Activated effector memory CD4-positive, alpha-beta T cell treated with anti-CD3 and anti-CD28 coated beads, Interleukin-2, amount 50 U/mL, for 16 hours (primary cell): ENCODE measurements at places on chromosomes 3 and 15.

- DNase-seq: no peak
These were observed 9.6 kb downstream of the NEK11 start for GRCh38 chr3:131036200-131036816.

DNA sequence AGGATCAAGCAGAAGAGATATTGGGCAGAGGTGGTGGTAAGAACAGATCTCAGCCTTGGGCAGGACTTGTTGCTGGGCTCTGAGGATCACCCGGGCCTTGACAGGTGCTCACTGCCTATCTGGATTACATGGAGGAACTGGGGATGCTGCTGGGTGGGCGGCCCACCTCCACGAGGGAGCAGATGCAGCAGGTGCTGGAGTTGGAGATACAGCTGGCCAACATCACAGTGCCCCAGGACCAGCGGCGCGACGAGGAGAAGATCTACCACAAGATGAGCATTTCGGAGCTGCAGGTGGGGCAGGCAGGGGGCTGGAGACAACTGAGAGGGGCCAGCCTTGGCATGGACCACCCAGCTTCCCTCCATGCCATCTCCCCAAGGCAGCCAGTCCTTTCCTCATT is 7.9 kb downstream of the ECE2 start:
- no peak for DNase-seq

DNA sequence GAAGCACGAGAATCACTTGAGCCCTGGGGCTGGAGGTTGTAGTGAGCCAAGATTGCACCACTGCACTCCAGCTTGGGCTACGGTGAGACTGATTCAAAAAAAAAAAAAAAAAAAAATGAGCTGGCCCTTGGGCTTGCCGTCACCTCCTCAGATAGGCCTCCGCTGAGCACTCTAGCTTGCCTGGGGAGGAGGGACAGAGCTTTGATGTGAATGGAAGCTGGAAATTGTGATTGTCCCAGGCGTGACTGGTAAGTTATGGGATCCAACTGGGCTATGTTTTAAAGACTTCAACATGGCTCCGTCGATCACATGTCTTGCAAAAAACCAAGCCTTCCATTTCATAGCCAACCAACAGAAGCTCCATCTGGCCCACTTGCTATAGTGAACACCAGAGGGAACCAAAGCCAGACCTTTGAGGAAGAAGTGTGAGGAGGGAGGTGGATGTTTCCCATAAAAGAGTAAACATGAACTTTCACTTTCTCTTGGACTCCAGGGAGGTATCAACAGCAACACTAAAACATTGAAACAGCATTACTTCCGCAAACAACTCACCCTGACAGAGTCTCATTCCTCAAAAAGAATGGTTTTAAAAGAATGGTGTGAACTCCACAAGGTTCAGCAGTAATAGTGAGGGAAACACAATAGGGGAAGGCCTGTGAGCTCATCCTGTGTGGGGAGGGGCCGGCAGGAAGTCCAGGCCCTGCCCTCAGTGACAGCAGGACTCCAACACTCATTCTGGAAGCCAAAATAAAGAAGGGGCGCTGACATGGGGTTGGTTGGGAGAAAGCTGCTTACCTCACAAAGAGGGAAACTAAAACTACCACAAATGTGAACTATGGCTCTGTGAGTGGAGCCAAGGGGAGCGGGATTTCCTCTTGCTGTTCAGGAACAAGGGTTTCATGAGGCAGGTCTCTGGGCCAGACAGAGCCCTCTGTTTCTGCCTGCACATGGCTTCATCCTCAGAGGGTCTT is 59.2 kb upstream of the IL12A start:
- no peak for DNase-seq

DNA sequence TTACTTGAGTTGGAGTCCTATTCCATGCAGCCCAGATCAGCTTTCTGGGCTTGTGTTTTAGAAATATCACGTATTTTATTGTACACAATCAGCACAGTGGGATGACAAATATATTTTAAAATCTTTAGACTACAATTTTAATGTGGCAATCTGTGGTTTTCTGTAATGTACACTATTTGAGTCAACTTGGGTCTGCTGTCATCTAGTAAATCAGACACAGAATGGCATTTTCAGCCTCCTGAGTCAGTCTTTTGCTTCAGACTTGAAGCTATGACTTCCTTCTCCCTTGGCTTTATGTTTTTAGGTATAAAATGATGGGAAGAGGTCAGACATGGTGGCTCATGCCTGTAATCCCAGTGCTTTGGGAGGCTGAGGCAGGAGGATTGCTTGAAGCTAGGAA is 232.1 kb downstream of the NECTIN3 start:
- DNase-seq: no peak

GRCh38 chr15:59190291-59190690 is 16.4 kb upstream of the LDHAL6B start:
- DNase-seq: no peak

GRCh38 chr15:31586841-31587240 is 260.2 kb downstream of the KLF13 start:
- no peak for DNase-seq

- no peak for DNase-seq
These were observed 95.7 kb upstream of the SLC24A5 start for GRCh38 chr15:48025118-48025517.

- peak; percentile 5 for DNase-seq
These were observed 47.1 kb downstream of the FLNB start for GRCh38 chr3:58055314-58055713.

GRCh38 chr15:93245661-93246042 is 156.6 kb upstream of the RGMA start:
- no peak for DNase-seq

DNA sequence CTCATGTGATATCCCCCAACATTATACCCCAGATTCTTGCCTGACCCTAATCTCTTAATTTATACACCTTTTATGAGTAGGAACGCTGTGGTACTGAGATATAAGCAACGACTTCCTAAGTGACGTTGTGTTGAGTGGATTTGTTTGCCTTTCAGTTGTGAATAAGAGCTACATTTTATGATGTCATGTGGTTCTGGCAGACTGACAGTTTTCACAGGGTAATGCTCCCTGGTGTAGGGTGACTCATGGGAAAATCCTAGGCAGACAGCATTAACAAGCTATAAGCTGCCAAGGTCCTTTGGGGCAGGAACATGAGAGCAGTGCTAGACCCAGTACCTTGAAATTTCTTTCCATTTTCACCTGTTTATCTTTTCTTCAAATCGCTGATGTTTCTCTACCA is 11.2 kb downstream of the C3orf52 start:
- no peak for DNase-seq

DNA sequence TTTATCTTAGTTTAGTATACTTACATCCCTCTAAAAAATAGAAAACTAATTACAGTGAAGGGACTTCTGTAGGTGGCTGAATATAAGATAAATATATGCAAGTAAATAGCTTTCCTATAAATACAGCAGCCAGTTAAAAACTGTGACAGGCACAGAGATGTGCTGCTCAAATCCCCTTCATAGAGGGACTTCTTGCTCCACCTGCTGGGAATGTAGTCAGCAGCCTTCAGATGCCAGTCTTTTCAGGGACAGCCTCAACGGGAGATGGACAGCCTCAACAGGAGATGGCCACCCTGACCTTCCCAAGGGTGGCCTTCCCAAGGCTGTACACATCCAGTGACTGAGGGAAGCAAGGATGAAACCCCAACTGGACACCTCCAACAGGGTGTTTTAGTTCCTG is 15.7 kb upstream of the PRR23E start:
- DNase-seq: peak; percentile 42

DNA sequence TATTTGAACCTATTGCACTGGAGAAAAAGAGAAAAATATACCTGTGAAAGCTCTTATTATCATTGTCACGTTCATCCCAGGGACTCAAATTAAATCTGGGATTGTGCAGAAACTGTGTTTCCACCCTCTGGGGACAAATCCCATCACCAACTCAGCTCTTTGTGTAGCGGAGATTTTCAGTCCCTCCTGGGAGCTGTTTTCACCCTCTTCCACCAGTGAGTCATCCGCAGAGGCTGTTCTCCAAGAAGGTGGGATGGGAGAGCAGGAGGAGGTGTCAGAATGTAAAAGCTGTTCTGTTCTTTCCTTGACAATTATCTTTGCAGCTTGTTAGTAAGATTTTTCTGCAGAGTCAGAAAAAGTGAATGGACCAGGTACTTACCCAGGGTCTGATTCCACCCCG is 28.0 kb downstream of the SV2B start:
- no peak for DNase-seq

DNA sequence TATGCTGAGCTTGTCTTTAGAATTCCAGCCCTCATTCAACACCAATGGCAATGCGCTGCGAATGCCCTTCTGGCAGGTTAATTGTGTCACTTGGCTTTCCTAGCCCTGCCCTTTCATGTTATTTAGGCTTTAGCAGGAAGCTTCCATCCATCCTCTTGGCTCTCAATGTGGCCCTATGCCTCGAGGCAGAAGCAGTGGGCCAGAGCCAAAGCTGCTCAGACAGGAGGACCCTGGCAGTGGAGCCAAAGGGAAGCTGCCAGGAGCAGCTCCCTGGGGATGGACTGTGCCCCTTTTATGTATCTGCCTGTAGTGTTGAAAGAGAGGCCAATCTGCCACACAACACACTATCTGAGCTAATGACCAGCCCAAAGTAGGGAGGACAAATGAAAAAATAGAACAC is 376.4 kb downstream of the CTNNB1 start:
- DNase-seq: no peak

DNA sequence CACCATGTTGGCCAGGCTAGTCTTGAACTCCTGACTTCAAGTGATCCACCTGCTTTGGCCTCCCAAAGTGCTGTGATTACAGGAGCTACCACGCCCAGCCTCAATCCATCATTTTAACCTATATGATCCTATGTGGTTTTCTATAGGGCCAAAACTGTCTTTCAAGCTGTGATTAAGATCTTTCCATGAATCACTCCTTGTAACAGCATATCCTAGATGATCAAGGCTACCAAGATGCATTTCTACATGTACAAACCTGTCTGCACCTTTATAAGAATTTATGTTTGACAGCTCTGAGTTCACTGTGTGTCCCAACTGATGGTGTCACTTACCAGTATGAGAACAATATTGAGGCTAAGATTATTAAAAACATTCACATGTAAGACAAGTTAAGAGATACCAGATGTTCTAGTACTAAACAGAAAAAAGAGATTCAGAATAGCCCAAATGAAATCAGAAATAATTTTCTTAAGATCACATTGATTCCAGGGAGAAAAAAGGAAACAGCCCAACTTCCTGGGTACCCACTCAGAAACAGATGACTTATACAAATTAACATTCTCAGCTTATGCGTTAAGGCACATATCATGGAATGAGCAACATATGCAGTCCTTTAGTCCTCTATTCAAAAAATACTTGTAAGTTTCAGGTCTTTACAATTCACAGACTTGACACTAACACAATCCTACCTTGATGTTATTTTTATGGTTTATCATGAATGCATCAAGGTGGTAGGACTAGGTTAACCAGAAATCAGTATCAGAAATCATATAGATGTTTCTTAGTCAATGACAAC is 24.8 kb upstream of the PPIB start:
- DNase-seq: no peak

DNA sequence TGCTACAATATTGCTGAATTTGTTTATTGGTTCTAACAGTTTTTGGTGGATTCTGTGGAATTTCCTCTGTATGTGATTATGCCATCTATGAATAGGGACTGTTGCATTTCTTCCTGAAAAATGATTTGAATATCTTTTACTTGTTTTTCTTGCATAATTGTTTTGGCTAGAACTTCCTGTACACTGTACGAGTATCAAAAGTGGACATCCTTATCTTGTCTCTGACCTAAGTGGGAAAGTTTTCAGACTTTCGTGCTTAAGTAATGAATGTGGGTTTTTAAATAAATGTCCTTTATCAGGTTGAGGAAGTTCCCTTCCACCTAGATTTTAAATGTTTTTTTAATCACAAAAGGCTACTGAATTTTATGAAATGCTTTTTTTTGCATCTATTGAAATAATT is 203.8 kb upstream of the ATP10A start:
- DNase-seq: no peak

DNA sequence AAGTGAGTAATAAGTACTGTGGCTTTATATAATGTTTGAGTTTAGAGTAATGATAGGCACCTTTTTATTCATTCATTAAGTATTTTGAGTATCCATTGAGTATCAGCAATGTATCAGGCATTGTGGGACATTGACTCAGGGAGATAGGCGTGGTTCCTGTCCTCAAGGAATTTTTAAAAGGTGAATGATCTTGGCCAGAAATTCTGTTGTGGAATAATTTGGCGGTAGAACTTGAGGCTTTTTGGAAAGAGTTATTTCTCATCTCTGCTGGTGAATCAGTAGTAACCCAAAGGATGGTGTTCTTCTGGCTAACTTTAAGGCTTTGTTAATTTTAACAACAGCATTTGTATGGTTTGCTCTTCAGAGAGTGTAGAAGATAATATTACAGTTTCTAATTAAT is 2.0 kb downstream of the RAB7A start:
- DNase-seq: no peak

DNA sequence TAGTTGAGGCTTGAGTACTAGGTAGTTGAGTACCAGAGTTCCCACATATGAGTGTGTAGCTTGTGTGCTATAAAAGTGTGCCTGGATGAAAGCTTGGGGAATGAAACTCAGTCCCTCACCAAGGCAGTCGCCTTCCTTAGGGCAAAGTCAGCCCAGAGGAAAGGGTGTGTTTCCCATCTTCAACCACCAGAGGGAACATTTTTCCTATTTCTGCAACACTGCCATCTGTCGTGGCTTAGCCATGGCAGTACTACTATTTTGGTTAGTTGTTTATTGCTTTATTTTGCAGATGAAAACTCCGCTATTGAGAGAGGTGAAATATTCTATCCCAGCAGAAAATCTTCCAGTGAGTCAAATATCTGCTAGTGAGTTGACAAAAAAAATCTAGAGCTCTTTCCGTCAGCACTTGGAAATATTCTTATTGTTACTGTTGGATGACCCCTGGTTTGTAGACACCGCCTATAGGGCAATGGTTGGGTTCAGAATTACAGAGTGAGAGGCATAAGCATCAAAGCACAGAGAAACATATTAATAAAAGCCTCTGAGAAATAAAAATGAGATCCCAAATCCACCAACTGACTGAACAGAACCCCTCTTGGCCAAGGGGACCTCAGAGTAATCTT is 239.9 kb downstream of the CPNE4 start:
- DNase-seq: peak; percentile 62

DNA sequence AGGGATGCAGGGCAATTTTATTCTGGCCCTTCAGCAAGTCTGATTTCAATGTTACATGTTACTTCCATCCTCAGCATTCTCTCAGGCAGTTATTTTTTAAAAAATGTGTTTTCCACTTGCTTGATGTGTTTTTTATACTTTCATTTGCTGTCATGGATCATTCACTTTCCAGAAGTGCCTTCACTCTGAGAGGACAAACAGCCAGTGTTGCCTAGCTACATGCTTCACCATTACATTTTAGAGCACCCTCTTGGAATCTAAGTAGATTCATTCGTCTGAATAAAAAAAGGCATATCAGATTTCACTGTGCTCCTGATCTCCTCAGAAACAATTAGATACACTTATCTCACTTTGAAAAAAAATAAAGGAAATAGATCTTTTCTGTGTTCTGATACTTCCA is 93.6 kb upstream of the POU1F1 start:
- DNase-seq: no peak

DNA sequence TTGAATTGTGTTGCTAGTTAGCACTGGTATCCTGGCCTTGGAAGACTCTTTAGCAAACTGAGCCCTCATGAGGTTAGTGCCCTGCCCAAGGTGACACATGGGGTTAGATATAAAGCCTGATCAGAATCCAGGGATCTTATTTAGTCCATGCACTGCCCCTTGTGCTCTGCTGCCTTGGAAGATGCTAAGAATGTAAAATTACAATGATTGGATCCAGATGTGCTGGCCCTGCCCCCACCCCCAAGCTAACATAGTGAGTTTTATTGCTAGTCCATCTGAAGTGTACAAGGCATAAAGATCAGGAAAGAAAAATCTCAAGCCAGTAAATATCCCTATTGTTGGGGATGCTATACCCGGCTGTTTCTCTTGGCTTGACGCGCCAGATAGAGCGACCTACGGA is 248.1 kb upstream of the C2CD4B start:
- DNase-seq: no peak
